Psoas muscle (tissue), 8 donors: ENCODE measurements at places on chromosomes 16 and 17. TPM values are rescaled to one million over a fixed set of nuclear protein-coding genes. Genes with fewer than 3 reads are reported as not detected.

The KLHL36 gene
- total RNA-seq, result 16.8 TPM

The CDH8 gene
- total RNA-seq, result 0.82 TPM

The FGF11 gene
- total RNA-seq, result 21.1 TPM

The NPTX1 gene
- 0.67 TPM for total RNA-seq

The GDE1 gene
- total RNA-seq, result 50.0 TPM

The ZBTB4 gene
- total RNA-seq, result 30.4 TPM

The SMTNL2 gene
- 248 TPM for total RNA-seq

The XAF1 gene
- total RNA-seq, result 6.9 TPM

The EPX gene
- total RNA-seq, result not detected

The ADAT1 gene
- total RNA-seq, result 21.8 TPM

The MYH8 gene
- 17.3 TPM for total RNA-seq

GRCh38 chr16:4404967-4405696, 11.3 kb downstream of the CORO7 start:
- no peak for DNase-seq

- peak; percentile 75 for DNase-seq
These were observed 9.1 kb upstream of the PPP1R1B start for GRCh38 chr17:39617446-39618245.

- peak; percentile 74 for DNase-seq
These were observed 198.6 kb downstream of the RPTOR start for GRCh38 chr17:80743181-80743771.

GRCh38 chr17:42672038-42672437, 4.8 kb downstream of the PLEKHH3 start:
- no peak for DNase-seq

DNA sequence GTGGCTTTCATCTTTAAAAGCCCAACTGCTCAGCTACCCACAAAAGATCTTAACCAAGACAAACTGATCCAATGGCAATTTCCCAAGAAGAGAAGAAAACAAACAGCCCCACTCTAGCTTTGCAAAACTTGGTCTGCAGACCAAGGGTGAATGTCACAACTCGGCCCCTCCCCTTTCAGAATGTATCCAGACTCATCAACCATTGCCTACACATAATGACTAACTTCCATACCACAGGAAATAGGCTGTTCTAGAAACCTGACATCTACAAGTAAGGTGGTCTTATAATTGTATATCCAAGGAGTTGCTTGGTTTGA, 16.0 kb downstream of the DCUN1D3 start:
- DNase-seq, result no peak

GRCh38 chr17:57006040-57006439, 28.1 kb downstream of the SCPEP1 start:
- no peak for DNase-seq

- DNase-seq, result peak; percentile 74
These were observed 4.1 kb downstream of the SYNGR2 start for GRCh38 chr17:78172249-78173051.

GRCh38 chr17:81347437-81347836, 47.8 kb upstream of the BAHCC1 start:
- DNase-seq, result no peak

GRCh38 chr16:29230671-29231096, 175.8 kb downstream of the NPIPB11 start:
- no peak for DNase-seq

GRCh38 chr17:74962622-74963394, 9.8 kb downstream of the HID1 start:
- no peak for DNase-seq

DNA sequence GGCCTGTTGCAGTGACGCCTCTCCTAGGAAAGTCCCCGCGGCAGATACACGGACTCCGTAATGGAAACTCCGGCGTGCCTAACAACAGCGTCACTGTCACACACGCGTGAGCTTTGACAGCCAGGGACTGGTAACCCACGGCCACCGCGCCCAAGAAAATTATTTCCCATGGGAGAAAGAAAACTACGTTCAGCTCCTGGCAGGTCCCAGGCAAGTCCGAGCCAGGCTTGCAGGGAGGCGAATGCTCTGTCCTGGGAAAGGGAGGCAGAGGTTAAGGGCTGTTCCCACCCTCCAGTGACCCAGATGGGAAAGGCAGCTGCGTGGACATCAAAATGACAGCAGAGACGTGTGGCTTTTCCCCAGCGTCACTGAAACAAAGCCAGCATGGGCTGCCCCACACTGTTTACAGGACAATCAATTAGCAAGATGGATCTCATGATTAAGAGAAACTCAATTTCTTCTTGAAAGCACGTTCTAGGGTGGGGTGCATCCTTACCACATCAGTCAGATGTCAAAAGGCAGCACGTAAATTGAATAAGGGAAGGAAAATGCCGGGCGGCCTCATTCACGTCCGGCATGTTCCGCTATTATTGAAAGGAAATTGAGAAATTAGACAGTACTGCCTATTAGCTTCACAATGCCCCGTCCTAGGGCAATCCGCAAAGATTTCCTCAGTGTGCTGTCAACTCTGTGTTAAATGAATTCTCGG, 82.5 kb downstream of the NXN start:
- peak; percentile 43 for DNase-seq

DNA sequence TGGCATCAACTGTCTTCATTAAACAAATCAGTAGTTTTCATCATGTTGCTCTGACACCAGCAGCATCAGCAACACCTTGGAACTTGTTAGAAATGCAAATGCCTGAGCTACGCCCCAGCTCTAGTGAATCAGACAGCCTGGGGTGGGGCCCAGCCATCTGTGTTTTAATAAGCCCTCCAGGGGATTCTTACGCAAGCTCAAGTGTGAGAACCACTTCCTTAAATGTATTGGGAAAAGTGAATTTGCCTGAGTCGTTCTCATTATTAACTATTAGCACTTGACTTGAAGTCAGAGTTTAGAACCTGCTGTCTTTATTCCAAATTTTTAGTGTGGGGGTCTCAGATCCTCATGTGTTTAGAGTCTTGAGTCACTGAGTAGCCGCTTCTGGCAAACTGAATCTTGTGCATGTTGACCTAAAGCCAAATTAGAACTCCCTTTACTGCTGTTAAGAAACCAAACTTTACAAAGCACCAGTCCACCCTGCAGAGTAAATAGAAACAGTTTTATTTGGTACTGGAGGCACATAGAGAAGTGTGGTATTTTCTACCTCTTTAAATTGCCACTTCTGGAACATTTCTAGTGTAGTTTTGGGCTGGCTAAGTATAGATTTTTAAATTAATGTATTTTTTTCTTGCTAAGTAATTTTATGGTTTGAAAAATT, 137.4 kb upstream of the COX10 start:
- DNase-seq, result peak; percentile 68

GRCh38 chr17:61966191-61966590, 38.4 kb upstream of the INTS2 start:
- DNase-seq, result no peak

DNA sequence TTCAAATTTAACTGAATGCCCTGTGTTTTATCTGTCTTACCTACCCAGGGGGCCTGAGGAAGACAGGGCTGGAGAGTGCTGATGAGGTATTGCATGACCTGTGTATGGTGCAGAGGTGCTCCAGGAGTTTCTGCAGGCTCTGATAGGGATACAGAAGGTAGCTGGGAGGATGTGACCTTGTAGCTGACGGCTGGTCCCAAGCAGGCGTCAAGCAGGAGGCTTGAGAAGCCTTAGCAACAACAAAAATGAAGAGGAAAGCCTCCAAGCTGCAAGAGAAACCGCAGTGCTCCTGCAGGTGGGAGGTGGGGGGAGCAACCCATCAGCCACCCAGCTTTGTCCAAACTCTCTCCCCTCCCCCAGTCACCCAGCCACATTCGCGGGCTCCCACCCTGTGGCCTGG, 40.4 kb downstream of the LAT start:
- DNase-seq, result no peak

GRCh38 chr17:64455993-64456885, 7.3 kb downstream of the MILR1 start:
- no peak for DNase-seq

DNA sequence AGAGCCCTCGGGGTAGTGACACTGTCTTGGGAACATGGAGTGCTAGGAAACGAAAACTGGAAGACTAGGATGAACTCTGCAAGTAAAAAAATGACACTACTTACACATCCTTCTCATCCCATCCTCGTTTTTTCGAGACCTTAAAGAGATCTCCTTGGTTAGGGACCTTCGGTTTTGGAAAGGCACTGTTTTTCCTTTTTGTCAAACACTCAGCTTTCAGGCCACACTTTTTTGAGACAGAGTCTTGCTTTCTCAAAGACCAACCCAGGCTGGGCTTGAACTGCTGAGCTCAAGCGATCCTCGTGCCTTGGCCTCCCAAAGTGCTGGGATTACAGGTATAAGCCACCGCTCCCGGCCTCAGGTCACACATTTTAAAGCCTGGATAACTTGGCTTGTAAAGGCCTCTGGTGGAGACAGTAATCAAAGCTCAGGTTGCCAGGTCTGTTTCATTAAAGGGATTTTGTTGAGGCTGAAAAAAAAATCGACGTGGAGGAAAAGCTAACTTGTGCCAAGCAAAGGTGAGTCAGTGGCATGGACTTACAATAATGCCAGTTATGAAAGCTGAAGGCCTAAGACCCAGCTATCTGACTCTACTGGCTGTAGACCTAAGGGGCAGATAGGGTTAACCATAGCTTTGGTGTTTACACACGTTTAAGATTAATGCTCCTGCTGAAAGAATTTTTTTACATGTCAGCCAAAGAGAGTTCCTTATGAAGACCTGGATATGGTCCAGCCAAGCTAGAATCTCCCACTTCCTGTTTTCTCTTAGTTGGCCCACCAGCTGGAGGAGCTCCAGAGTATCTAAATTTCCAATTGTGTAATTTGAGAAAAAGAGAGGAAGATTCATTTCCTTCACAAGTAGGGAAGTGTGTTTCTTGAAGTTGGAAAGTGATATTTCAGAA, 823 bp downstream of the NBR1 start:
- no peak for DNase-seq

DNA sequence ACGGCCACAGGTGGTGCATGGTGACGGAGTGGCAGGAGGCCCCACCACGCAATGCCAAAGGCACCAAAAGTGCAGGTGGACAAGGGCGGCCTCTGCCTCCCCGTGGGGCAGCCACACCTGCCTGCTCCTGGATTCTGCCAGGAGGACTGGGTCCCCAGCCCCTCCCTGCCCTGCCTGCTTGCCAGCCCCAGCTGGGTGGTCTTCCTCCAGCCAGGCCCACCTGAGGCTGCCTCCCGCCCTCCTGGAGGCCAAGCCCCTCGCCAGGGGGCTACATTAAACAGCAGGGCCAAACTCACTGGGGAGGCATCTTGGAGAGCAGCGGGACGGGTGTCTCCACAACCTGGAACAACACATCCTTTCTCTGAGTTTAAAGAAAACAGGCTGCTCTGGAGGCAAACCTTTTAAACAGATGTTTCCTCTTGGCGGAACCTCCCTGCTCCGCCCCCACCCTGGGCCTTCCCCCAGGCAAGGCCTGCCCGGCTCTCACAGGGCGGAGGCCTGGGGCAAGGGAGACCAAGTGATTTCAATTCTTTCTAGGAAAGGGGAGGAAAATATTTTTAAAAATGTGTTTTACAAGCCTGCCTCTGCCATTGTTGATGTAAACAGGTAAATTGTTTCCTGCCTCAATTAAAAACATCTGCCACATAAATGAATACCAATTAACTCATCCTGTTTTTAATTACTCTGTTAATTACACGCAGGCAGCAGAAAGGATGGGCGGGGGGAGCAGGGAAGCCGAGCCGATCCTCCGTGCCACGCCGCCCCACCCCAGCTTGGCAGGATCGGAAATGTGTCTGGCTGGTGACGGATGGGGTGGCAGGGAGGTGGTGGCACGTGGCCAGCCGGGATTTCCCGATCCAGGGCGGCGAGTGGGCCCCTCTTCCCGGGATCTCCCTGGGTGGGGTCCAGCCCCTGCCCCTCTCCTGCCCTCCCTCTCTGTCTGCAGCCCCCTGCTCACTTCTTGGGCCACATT, 54.4 kb upstream of the PABPN1L start:
- DNase-seq, result peak; percentile 86
